ENCODE measurements at places on chromosomes 12 and 14.
A peak's percentile ranks its signal among the peaks of the same experiment; 100 is the strongest.

DNA sequence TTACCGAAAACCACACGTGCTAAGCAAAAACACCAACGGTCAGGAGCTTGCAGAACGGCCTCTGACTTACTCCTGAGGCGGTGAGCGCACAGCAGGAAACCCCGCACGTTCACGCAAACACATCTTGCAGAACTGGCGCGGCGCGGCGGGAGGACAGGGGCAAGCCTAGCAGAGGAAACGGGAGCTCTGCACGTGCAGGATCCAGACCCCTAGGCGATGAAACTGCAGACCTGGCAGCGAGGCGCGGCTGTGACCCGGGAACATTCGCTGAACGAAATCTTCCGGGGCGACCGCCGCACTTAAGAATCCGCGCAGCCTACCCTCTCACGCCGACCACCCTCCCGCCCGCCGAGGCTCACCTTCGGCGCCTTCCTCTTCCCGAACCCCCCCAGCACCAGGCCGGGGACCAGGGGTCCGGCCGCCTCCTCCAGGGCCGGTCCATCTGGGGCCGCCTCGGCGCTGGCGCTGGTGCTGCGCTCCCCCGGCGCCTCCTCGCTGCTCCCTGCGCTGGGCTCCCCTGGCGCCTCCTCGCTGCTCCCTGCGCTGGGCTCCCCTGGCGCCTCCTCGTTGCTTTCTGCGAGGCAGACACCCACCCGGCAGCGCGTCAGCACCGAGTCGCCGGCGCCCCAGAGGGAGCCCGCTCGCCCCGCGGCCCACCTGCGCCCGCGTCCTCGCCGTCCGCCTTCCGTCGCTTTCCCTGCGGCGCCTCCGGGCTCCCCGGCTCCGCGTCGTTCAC lies 615 bp downstream of the DDX51 start:
- H3K4me3 ChIP-seq = peak overlapping the region; percentile 84
- no peaks in the 10 kb centered on the region for H3K36me3 ChIP-seq
- DNase-seq = no peak
- H3K27me3 ChIP-seq = peaks cover 23% of the 10 kb centered on the region
- H3K4me1 ChIP-seq = peaks cover 5% of the 10 kb centered on the region
- H3K27ac ChIP-seq = peak overlapping the region; percentile 5

GRCh38 chr12:12686472-12686871 lies 9.5 kb downstream of the GPR19 start:
- H3K36me3 ChIP-seq = no peaks in the 10 kb centered on the region
- H3K4me1 ChIP-seq = peaks cover 23% of the 10 kb centered on the region
- H3K4me3 ChIP-seq = no peak overlapping the region
- no peak overlapping the region for H3K27ac ChIP-seq

- DNase-seq = peak; percentile 7
- no peak overlapping the region for H3K27ac ChIP-seq
- peaks cover 7% of the 10 kb centered on the region for H3K27me3 ChIP-seq
- peaks cover 6% of the 10 kb centered on the region for H3K36me3 ChIP-seq
These were observed 131.6 kb downstream of the ADGRD1 start for GRCh38 chr12:131085125-131085815.

- H3K4me1 ChIP-seq = peaks cover 18% of the 10 kb centered on the region
- H3K36me3 ChIP-seq = peaks cover 27% of the 10 kb centered on the region
- H3K4me3 ChIP-seq = no peak overlapping the region
- no peak overlapping the region for H3K27ac ChIP-seq
- DNase-seq = no peak
- H3K27me3 ChIP-seq = peaks cover 10% of the 10 kb centered on the region
These were observed 24.6 kb upstream of the NCOR2 start for GRCh38 chr12:124592050-124592449.

DNA sequence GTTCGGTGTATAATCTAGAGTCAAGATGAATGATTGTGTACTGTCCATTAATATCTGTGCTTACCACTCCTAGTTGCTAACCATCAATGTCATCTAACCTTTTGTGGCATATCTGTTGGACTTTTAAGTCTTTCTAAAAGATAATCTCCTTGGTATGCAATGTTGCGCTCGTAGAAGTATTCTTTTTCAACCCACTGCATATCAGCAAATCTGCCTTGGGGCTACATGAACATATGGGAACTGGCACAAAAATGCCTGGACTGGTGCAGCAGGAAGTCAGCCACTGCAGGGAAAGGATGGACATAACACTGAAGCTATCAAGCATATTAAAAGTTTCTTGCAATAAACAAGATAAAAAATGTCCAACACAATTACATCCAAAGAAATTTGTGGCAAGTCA lies 124.3 kb upstream of the SLC38A4 start:
- no peak overlapping the region for H3K4me3 ChIP-seq
- no peaks in the 10 kb centered on the region for H3K4me1 ChIP-seq
- DNase-seq = no peak
- H3K27ac ChIP-seq = no peak overlapping the region
- no peaks in the 10 kb centered on the region for H3K27me3 ChIP-seq

- H3K27me3 ChIP-seq = no peaks in the 10 kb centered on the region
- H3K36me3 ChIP-seq = no peaks in the 10 kb centered on the region
These were observed 55.6 kb upstream of the PTPRB start for GRCh38 chr12:70692681-70693288.

GRCh38 chr12:66964629-66965028 lies 285.8 kb upstream of the GRIP1 start:
- peaks cover 6% of the 10 kb centered on the region for H3K27me3 ChIP-seq
- peaks cover 29% of the 10 kb centered on the region for H3K4me1 ChIP-seq
- no peaks in the 10 kb centered on the region for H3K36me3 ChIP-seq
- peak overlapping the region; percentile 94 for H3K27ac ChIP-seq
- no peak overlapping the region for H3K4me3 ChIP-seq

GRCh38 chr12:95066091-95066855 lies 7.1 kb downstream of the NR2C1 start:
- no peaks in the 10 kb centered on the region for H3K27me3 ChIP-seq
- no peak overlapping the region for H3K27ac ChIP-seq
- DNase-seq = no peak

DNA sequence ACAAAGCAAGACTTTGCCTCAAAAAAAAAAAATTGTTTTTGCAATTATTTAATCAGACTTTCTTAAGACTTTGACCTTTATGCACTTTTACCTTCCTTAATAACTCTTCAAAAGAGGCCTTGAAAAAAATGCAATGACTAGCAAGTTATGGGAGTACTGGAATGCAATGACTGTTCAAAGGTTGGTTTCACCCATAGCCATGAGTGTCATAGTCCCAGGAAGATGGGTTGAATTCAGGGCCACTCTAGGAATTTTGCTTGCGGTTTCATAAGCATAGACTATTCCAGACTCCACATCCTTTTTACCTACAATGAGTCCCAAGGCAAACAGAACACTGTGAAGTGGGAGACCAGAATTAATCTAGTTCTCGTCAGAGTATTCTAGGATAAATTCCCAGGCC lies 29.4 kb upstream of the DENND5B start:
- H3K36me3 ChIP-seq = no peaks in the 10 kb centered on the region
- no peaks in the 10 kb centered on the region for H3K27me3 ChIP-seq
- H3K4me3 ChIP-seq = no peak overlapping the region
- no peaks in the 10 kb centered on the region for H3K4me1 ChIP-seq
- no peak for DNase-seq

DNA sequence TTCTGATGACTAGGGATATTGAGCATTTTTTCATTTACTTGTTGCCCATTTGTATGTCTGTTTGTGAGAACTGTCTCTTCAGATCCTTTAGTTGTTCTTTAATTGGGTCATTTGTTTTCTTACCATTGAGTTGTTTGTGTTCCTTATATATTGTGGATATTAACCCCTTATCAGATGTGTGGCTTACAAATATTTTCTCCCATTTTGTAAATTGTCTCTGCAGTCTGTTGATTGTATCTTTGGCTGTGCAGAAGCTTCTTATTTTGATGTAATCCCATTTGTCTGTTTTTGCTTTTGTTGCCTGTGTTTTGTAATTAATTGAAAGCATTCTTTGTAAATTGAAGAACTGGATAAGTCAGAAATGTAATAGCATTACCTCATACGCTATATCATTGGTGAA lies 459.1 kb upstream of the FOXG1 start:
- no peak for DNase-seq
- H3K4me3 ChIP-seq = no peak overlapping the region
- no peak overlapping the region for H3K27ac ChIP-seq
- no peaks in the 10 kb centered on the region for H3K36me3 ChIP-seq

- H3K4me1 ChIP-seq = no peaks in the 10 kb centered on the region
- H3K27ac ChIP-seq = no peak overlapping the region
- H3K36me3 ChIP-seq = no peaks in the 10 kb centered on the region
These were observed 1970.2 kb upstream of the FLRT2 start for GRCh38 chr14:83559721-83560120.

DNA sequence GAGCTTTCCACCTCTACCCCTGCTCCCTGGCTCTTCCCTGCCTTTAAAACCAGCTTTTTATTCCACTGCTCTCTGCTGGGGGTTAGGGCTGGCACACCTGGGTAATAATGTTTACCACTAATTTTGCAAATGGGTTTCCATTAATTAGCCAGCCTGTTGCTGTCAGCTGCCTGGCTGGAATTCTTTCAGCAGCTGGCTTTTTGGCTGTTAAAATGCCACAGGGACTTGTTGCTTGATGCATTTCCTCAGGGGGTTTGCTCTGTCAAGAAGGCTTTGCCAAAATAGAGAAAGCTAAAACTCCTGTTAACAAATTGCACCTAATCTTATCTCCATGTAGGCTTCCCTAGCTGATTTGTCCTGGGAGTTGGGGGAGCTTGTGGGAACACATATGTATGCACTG lies 51.8 kb upstream of the PSMC1 start:
- H3K4me3 ChIP-seq = no peak overlapping the region
- H3K36me3 ChIP-seq = no peaks in the 10 kb centered on the region
- DNase-seq = no peak
- no peak overlapping the region for H3K27ac ChIP-seq

- no peak overlapping the region for H3K27ac ChIP-seq
- no peak for DNase-seq
- H3K4me1 ChIP-seq = peaks cover 8% of the 10 kb centered on the region
- H3K4me3 ChIP-seq = no peak overlapping the region
- no peaks in the 10 kb centered on the region for H3K36me3 ChIP-seq
- H3K27me3 ChIP-seq = no peaks in the 10 kb centered on the region
These were observed 117.3 kb downstream of the ERC1 start for GRCh38 chr12:1108276-1108675.

DNA sequence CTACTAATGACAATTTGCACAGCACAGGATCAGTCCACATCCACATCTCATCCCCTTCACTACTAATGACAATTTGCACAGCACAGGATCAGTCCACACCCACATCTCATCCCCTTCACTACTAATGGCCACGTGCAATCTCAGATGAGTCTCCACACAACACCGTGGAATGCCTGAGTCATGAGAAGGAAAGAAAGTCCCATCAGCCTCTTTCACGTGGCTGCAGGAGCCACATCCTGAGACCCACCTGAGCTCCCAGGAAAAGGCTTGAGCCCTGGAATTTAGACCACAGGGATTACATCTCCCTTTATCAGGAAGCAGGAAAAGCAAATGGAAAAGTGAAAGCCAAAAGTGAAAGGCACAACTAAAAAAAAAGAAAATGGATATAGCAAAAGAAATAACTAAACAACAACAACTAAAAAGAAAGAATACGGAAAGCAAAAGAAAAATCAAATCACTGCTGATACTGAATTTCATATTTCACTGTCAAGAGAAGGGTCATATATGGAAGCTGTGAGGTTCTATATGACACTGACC lies 1300.5 kb downstream of the TMEM121 start:
- no peak for DNase-seq
- H3K27me3 ChIP-seq = no peaks in the 10 kb centered on the region
- no peak overlapping the region for H3K27ac ChIP-seq
- no peaks in the 10 kb centered on the region for H3K4me1 ChIP-seq

GRCh38 chr14:94676495-94677185 lies 64.4 kb downstream of the SERPINA3 start:
- peaks cover 1% of the 10 kb centered on the region for H3K4me1 ChIP-seq
- H3K27ac ChIP-seq = no peak overlapping the region
- no peak overlapping the region for H3K4me3 ChIP-seq
- no peak for DNase-seq
- H3K36me3 ChIP-seq = no peaks in the 10 kb centered on the region

GRCh38 chr12:74903522-74903921 lies 306.1 kb downstream of the KCNC2 start:
- H3K4me3 ChIP-seq = no peak overlapping the region
- H3K27me3 ChIP-seq = no peaks in the 10 kb centered on the region
- H3K36me3 ChIP-seq = no peaks in the 10 kb centered on the region
- DNase-seq = no peak
- no peaks in the 10 kb centered on the region for H3K4me1 ChIP-seq

- DNase-seq = no peak
- H3K27me3 ChIP-seq = no peaks in the 10 kb centered on the region
- H3K4me1 ChIP-seq = no peaks in the 10 kb centered on the region
- no peaks in the 10 kb centered on the region for H3K36me3 ChIP-seq
These were observed 1127.0 kb downstream of the BCL11B start for GRCh38 chr14:98144964-98145363.

DNA sequence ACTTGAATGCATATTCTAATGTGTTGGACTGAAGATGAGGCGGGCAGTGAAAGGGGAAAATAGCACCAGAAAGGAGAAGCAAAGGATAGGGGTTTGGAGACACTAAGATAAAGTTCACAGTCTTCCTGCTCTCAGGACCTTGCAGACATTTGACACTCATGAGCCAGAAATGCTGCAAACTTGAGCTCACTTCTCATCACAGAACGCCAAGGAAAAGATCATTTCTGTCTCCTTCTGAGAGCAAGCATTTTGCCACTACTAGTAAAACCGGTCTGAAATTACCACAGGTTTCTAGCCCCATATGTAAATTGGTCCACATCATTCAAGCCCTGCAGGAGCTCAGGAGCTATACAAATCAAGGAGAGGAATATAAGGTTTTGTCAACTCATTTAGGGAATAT lies 44.6 kb upstream of the ANO2 start:
- H3K27ac ChIP-seq = no peak overlapping the region
- H3K36me3 ChIP-seq = no peaks in the 10 kb centered on the region
- no peak for DNase-seq

DNA sequence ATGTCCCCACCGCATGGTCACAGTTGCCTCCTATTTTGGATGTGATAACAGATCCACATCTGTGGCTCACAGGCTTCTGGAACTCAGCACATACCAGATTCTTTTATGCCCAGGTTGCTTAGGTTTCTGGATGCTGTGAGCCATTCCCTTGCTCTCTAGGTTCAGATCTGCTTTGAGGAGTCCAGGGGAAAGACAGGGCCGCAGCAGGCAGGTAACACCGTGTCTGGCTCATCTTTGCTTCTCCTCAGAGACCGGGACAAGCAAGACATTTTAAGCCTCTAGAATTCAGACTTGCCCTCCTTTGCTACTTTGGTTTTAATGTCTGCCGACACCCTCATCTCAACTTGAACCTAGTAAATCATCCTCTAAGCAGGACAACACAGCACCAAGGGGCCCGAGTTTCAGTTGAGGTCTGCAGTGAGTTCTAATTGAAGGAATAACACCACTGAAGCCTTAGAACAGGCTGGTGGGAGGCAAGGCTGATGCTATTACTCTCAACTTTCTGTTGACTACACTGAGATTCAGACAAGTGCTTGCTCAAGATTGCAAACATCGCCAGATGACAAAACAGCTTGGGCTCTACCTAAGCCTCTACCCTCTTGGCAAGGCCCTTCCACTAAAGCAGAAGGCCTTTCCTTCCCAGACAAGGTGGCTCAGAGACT lies 55.3 kb downstream of the MDM2 start:
- H3K4me1 ChIP-seq = peaks cover 1% of the 10 kb centered on the region
- no peak overlapping the region for H3K4me3 ChIP-seq
- DNase-seq = no peak
- peaks cover 2% of the 10 kb centered on the region for H3K27me3 ChIP-seq
- no peaks in the 10 kb centered on the region for H3K36me3 ChIP-seq
